ENCODE measurements at places on chromosomes 1 and 21. TPM values are rescaled to one million over a fixed set of nuclear protein-coding genes. Genes with fewer than 3 reads are reported as not detected.

- peak; percentile 83 for ATAC-seq
These were observed 67.8 kb downstream of the LRIG2 start for GRCh38 chr1:113140588-113141446.

- no peak for ATAC-seq
These were observed 20.1 kb downstream of the KDM1A start for GRCh38 chr1:23039308-23039826.

GRCh38 chr1:16184557-16185303 lies 27.7 kb downstream of the ARHGEF19 start:
- no peak for ATAC-seq

- no peak for ATAC-seq
These were observed 83.9 kb downstream of the FASLG start for GRCh38 chr1:172742599-172743500.

The TMEM81 gene
- 3.1 TPM for total RNA-seq
